ENCODE measurements at places on chromosomes 12 and 14.

- DNase-seq = peak; percentile 37
These were observed 410.0 kb upstream of the CCDC196 start for GRCh38 chr14:66076176-66076575.

GRCh38 chr12:106953352-106954250, 2.1 kb upstream of the TMEM263 start:
- peak; percentile 30 for DNase-seq

DNA sequence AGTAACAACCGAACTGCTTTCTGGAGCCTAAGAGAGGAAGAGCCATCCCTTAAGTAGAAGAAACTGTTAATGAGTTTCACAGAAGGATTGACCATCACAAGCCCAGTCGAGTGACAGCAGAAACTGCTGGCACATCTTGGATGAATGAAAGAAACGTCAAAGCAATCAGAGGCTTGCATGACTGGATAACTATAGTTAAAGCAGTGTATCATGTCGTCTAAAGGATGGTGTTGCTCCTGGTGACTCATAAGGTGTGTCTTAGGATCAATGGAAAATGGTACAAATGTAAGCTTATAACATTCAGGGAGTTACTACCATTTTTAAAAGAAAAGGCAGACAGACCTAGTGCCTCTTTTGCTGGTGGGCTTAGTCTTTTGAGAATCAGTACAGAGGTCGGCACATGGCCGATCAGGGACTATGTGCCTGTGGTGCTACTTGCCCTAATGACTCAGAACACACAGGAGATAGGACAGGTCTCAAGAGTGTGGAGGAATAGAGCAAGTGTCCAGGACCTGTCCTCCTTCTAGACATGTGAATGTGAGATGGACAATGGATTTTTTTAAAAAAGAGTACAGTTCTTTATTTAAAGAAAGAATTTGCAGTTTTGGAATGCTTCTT, 55.7 kb downstream of the TMX1 start:
- no peak for DNase-seq

DNA sequence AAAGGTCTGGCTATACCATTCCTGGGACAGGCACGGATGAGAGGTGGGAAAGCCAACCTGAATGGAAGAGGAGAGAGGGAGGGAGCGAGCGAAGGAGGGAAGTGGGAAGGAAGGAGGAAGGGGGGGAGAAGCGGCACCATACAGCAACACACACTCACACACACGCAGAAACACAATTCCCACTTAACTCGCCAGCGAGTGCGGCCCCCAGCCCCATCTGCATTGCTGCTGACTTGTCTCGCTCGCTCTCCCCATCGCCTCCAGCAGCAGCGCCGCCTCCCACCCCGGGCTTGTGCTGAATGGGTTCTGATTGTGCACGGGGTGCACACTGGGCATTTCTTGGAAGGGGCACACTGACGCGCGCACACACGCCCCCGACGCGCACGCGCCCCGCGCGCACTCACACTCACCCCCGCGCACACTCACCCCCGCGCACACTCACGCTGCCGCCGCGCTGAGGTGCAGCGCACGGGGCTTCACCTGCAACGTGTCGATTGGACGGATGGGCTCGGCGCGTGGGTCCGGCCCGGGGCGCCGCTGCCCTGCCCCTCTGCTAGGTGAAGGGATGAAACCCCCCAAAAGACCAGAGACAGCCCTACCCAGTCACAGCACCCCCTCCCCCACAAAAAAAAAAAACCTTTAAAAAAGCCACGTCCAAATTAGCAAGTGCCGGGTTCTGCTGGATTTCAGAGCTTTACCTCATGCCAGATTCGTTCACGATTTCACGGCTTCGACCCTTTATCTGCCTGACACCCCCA, 685 bp downstream of the GRIN2B start:
- peak; percentile 22 for DNase-seq

DNA sequence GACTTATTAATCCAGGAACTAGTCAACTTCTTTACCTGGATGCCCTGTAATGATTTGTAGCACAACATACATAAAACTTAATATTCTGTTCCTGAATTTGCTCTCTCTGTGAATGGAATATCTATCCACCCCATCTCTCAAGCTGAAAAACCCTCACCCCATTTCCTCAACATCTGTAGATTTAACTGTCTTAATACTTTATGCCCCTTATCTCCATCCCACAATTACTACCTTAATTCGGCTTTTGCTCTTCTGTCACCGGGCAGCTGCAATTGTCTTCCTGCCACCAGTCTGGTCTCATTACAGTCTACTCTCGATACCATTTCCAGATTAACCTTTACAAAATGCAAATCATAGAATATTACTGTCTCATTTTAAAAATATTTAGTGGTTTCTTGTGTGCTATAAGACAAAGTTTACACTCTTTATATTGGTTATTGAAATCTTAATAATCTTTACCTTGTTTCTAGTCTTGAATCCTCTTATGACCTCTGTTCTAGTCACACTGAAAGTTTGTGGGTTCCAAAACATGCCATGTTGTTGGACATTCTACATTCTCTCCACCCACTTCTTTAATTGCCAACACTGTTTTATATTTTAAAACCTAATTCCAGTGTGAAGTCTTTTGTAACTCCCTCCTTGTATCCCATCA, 347.3 kb downstream of the RAD51B start:
- DNase-seq = no peak

GRCh38 chr12:122870163-122870842, 25.6 kb downstream of the VPS37B start:
- no peak for DNase-seq

DNA sequence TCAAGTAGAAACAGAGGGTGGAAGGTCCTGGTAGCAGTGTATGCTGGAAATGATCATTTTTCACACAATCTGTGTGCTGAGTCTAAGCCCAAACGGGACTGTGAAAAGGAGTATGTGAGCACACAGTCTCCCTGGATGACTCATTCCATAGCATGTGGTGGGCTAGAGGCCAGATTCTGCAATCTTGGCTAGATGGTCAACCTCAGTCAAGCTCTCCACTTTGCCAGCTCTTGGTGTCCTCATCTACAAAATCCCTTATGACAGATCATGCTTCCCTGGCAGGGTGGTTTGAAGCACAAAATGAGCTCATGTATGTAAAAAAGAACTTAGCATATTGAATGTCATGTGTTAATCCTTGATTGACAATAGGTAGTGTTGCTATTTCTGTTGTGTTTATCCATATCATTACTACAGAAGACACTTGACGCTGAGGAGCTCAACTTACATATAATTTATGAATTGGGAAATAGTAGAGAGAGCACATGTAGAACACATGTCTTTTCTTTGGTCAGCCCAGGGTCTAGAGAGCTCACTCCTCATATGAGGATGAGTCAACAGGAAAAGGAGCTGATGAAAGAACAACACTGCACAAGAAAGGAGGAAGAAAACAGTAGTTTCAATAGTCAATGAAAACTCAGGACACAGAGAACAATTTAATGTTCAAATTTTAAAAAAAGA, 517.5 kb downstream of the BCL11B start:
- peak; percentile 78 for DNase-seq

DNA sequence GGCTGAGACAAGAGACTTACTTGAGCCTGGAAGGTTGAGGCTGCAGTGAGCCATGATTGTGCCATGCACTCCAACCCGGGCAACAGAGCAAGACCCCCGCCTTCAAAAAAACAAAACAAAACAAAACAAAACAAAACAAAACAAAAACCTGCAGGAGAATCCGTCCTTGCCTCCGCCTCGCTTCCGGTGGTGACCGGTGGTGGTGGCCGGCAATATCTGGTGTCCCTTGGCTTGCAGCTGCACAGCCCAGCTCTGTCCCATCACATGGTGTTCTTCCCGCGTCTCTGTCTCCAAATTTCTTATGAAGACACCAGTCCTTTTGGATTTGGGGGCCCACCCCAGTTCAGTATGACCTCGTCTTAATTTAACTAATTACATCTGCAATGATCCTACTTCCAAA, 10.0 kb downstream of the SMIM41 start:
- no peak for DNase-seq

GRCh38 chr14:80414080-80414479, 202.8 kb upstream of the DIO2 start:
- no peak for DNase-seq

- DNase-seq = no peak
These were observed 1.2 kb downstream of the ZBTB25 start for GRCh38 chr14:64502456-64502855.

- DNase-seq = no peak
These were observed 77.9 kb upstream of the BCL11B start for GRCh38 chr14:99349721-99350495.

DNA sequence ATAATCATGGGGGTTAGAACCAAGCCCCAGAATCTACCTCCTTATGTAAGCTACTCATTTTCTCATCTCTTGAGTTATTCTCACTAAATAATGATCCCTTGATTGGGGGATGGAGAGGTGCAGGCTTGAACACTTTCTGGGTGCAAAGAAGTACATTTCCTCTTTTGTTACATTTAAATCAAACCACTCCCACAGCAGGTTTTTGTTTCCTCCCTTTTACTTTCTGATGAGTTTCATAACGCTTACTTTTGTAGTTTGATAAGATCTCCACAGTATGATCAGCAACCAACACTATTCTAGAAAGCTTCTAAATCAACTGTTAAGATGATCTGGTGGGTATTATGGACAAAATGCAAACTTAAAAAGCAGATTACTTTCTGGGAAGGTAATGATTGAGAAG, 20.5 kb downstream of the VCPKMT start:
- DNase-seq = no peak

DNA sequence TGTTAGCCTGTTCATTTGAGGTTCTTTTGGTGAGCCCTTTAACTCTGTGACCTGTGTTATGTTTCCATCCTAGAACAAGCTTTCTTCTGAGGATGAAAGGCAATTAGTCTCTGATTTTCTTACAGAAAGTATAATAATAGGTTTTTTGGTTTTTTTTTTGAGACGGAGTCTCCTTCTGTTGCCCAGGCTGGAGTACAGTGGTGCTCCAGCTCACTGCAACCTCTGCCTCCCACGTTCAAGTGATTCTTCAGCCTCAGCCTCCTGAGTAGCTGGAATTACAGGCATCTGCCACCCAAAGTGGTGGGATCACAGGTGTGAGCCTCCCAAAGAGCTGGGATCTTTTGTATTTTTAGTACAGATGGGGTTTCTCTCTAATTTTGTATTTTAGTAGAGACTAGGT, 52.7 kb upstream of the SYNE2 start:
- DNase-seq = no peak

All from muscle of leg (tissue), 16 donors.